ENCODE measurements at places on chromosomes 3 and 15.

- no peak for DNase-seq
Measured at GRCh38 chr15:64635499-64636495, 139.6 kb downstream of the RBPMS2 start.

DNA sequence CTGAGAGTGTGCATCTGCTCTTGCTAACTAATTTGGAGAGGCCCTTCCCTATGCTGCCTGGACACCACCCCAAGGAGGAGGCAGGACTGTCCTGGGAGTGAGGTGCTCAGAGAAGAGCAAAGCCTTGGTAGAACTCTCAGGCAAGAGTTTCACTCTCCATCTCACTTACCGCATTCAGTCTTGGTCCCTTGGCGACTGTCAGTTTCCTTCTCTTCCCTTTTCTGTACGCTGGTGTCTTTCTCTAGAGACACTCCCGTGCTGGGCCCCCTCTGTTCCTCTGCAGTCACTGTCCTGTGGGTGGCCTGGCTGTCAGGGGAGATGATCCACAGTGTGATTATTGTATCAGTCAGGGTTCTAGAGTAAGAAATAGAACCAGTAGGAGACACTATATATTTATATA lies 44.0 kb downstream of the IDH2 start:
- no peak for DNase-seq

- DNase-seq: no peak
Measured at GRCh38 chr3:64104691-64105111, 81.4 kb upstream of the PSMD6 start.

GRCh38 chr3:19543212-19543841 lies 390.7 kb downstream of the EFHB start:
- DNase-seq: no peak

- no peak for DNase-seq
Measured at GRCh38 chr15:100986158-100986896, 67.2 kb downstream of the LRRK1 start.

DNA sequence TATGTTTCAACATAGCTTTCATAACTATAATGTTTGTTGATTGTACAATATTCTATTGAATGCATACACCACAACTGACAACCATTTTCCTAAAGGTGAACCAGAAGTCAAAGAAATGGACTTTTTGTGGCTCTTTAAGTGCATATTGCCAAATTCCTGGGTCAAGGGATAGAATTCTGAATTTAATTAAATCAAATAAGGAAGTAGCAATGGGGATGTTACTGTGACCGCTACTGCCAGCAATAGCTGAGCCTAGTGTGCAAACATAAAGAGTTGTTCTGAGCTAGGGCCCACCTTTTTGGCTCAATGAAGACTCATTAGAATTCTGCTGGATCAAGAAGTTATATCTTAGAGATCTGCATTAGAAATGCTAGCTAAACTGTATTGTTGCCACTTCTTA lies 17.3 kb upstream of the KBTBD8 start:
- DNase-seq: no peak

GRCh38 chr3:57689367-57690053 lies 3.4 kb downstream of the DENND6A start:
- DNase-seq: no peak

GRCh38 chr3:126524429-126524988 lies 554 bp downstream of the CHST13 start:
- no peak for DNase-seq

DNA sequence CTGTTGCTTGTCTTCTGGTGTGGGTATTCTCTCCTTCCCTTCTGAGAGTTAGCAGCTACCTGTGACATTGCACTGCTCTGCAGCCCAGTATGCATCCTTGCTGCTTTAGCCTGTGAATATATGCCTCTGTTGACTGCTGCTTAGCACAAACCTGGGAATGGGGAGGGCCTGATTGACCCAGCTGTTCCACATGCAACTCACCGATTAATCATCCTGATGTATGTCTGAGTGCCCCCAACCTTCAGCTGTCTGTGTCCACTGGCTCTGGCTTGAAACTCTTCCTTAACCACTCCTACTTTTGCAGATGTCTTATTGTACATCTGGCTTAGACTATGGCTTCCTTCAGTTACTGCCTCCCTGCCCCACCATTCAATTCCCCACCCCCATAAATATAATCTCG lies 119.1 kb downstream of the RASA2 start:
- DNase-seq: no peak

GRCh38 chr15:38021259-38021658 lies 86.8 kb downstream of the TMCO5A start:
- DNase-seq: no peak

- DNase-seq: no peak
Measured at GRCh38 chr15:52870015-52870414, 79.9 kb upstream of the ONECUT1 start.

- no peak for DNase-seq
Measured at GRCh38 chr3:123809597-123809996, 74.5 kb downstream of the MYLK start.

GRCh38 chr3:169299889-169300288 lies 363.6 kb downstream of the MECOM start:
- no peak for DNase-seq

DNA sequence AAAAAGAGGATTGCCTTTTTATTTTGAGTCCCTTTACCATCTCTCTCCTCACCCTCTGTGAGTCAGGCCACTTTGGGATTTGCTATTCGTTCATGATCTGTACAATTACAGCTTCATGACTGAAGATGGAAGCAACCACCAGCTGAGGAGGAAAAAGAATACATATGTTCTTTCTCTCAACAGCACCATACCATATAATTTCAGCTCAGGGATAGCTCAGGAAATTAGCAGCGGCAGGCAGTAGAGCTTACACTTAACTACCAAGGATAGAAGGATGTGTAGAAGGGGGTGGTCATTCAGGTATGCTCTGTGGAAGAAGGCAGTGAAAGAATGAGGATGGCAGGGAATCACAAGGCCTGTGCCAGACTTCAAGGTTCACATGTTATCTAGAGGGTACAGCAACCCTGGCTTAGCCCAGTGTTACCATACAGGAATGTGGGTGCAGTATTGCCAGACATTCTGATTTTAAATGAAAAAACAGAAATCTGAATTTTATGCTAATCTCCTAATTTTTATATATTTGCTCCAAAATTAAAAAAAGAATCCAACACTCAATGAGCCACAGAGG lies 17.9 kb downstream of the PLS1 start:
- DNase-seq: no peak

DNA sequence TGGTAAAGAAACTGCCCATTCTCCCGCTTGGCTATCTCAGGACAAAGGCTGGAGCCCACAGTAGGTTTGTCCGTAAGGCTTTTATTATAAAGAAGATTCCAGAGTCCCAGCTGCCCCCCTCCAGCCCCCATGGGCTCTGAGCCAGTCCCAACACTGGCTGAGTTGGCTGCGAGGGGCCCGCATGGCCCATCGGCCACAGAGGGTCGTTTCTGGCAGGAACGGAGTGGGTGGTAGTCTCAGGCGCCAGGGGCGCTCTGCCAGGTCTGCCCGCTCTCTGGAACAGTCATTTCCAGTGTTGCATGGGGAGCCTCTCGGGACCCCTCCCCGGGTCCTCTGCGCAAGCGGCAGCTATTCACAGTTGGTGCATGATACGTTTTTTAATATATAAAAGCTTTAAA lies 12.2 kb downstream of the H1-8 start:
- DNase-seq: no peak

GRCh38 chr15:74383286-74383685 lies 15.8 kb upstream of the CYP11A1 start:
- DNase-seq: no peak

Data from amygdala (tissue), 56 donors.